Myometrial cell (primary cell): ENCODE measurements at places on chromosomes 11 and 22. TPM values are rescaled to one million over a fixed set of nuclear protein-coding genes. Genes with fewer than 3 reads are reported as not detected.

VSIG10L2 gene
- not detected in 2 replicates for total RNA-seq

MS4A15 gene
- not detected in 2 replicates for total RNA-seq

GLYATL1 gene
- total RNA-seq: 1.2 TPM in 1 of 2 replicates, not detected in the other

MRGPRF gene
- 34.2 and 39.2 TPM in 2 replicates for total RNA-seq

ASRGL1 gene
- not detected in 2 replicates for total RNA-seq

C11orf97 gene
- not detected in 2 replicates for total RNA-seq

MIAT gene
- total RNA-seq: 0.18 and 0.86 TPM in 2 replicates

APOA1 gene
- 0.35 TPM in 1 of 2 replicates, not detected in the other for total RNA-seq
